Nucleus accumbens (tissue), 56 donors: ENCODE measurements at places on chromosomes 2 and 18.

DNA sequence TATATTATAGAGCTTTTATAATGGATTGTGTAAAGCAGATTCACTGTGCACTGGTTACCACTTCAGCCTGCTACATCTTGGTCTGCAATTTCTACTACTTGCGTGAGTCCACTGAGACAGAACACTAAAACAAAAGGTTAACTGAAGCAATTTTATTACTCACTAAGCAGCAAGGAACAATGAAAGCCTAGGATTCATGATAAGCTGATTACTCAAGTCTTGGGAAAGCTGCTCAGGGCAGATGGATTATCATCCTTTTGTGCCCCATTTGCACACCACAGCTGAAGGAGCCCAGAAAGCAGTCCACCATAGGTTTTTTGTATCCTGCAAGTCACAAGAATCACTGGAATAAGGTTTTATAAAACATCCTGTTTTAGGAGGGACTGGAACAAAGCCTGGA lies 1215.2 kb upstream of the TMEFF2 start:
- no peak for DNase-seq

- DNase-seq, result no peak
These were observed 265.4 kb upstream of the UBE2E3 start for GRCh38 chr2:180715044-180715443.

DNA sequence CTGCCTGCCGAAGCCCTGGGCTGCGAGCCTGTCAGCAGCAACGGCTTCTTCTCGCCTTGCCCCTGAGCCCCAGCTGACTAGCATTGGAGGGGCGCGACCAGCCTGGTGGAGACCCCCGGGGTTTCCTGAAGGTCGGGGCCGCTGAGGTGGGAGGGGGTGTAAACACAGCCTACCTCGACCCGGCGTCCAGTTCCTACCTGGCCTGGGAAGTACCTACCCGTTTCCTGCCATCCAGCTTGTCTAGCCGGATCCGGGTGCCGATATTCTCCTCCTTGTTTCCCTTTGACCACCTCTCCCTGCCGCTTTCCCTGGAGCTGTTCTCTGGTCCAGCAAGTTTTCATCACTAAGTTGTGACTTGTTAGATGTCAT lies 511 bp downstream of the MOB4 start:
- DNase-seq, result no peak

GRCh38 chr2:227765788-227766372 lies 20.2 kb downstream of the SCYGR8 start:
- no peak for DNase-seq

GRCh38 chr2:28004086-28004485 lies 113.6 kb downstream of the BABAM2 start:
- no peak for DNase-seq

GRCh38 chr2:144711630-144712549 lies 192.0 kb upstream of the ZEB2 start:
- DNase-seq, result no peak

DNA sequence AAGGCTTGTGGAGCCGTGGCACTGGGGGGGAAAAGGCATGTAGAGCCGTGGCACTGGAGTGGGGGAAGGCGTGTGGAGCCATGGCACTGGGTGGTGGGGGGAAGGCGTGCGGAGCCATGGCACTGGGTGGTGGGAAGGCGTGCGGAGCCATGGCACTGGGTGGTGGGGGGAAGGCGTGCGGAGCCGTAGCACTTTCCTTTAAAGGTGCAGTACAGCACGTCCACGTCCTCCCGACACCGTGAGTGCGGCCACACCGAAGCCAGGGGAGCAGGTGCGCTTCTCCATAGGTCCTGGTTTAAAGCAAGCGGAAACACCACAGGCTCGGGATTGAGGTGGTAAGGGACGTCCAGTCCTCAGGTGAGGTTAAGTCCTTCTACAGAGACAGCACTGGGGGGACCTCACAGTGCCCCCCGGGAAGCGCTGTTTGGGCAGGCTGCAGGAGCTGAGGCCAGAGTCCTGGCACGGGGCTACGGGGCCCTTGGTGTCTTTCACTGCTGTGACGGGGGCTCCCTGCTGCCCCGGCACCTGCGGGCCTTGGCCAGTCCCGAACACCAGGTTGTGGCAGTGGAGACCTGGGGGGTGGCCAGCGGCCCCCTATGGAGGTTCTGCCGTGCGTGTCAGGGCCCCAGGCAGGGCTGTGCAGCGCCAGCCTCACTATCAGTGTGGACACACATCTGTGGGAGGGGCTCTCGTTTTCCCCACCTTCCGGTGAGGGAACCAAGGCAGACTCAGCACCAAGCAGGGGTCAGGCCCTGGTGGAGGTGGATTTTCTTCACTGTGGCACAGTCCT lies 93.0 kb upstream of the CTDP1 start:
- DNase-seq, result no peak
